ENCODE measurements at places on chromosomes 7 and 10.
A peak's percentile ranks its signal among the peaks of the same experiment; 100 is the strongest.

DNA sequence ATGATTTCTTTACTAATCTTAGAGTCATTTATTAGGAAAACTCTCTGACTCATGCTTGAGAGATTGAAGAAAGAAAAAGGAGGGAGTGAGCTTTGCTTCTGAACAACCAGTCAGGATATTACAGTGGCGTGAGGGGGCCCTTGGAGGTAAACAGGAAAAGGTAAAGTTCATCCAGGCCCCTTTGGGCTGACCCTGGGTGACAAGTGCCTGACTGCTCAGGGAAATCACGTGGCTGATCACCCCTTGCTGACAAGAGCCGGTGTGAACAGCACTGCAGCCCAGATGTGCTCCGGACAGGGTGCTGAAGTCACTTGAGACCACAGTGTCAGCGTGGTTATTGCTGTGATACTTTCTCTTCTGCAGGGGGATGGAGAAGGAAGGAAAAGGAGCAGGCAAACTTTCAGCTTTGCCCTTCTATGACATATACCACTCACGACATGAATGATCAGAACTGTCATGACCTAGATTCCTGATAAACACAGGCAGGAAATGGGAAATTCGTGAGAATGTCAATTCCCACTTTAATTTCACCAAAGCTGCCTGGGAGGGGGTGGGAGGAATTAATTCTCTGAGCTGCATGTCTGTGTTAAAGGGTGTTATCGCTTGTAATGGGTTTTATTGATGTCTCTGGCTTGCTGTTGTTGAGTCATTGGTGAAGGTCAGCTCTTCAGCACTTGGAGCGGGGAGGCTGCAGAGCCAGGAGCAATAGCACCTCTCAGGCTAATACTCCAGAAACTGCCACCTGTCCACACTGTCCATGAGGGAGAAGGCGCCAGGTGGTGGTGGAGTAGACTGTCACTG lies 139.8 kb upstream of the AOAH start:
- no peak for DNase-seq

- DNase-seq: no peak
These were observed 15.9 kb upstream of the FAM221A start for GRCh38 chr7:23664122-23664521.

- DNase-seq: peak; percentile 37
These were observed 781 bp upstream of the GRM8 start for GRCh38 chr7:127253281-127254162.

GRCh38 chr7:120860156-120860555 lies 2.2 kb upstream of the TSPAN12 start:
- DNase-seq: no peak

DNA sequence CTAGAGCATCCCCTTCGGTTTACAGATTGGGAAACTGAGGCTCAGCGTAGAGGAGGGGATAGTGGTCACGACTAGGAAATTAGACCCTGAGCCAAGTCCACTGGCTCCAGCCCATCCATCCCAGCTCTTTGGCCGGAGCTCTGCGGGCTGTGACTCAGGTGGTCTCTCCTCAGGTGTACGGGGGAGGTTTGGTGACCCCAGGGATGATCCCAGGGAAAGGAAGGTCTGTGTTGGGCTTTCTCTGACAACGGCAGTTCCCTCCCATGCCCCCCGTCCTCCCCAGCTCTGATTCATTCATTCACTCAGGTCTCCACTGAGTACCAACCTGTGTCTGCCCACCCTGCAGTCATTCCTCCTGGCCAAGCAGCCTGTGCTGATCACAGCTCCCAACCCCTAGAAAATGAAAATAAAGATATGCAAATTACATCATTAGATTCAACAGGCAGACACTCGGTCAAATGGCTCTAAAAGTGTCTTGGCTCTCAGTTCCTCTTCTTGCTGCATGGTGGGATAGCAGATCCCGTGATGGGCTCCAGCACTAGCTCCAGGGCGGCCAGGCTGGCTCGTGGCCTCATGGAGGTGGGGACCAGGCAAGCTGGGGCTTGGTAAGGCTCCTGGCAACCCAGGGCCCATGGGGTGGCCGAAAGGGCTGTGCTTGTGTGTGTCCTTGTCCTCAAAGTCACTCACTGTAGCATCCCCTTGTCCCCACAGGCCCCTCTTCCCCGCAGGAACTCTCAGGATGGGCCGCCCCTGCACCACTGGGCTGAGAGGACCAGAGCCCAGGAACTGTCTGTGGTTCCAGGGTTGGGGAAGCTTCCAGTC lies 37.8 kb downstream of the CLRN3 start:
- no peak for DNase-seq

- no peak for DNase-seq
These were observed 21.2 kb downstream of the NACAD start for GRCh38 chr7:45067582-45067981.

- DNase-seq: no peak
These were observed 19.7 kb downstream of the MET start for GRCh38 chr7:116691664-116692063.

DNA sequence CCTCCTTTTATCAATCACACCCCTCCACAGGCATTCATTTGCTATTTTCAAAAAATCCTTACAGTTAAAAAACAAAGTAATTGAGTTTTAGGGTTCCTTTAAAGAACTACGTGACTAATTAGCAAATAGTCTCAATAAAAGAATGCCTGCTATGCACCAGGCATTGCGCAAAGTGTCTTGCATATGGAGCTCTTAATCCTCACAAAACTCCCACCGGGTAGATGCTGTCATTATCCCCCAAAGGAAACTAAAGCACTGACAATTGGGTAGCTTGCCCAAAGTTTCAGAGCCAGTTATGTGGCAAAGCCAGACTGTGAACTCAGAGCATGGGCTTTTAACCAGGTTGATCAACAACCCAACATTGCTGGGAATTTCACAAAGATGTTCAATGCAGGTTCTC lies 305.7 kb downstream of the ELMO1 start:
- no peak for DNase-seq

DNA sequence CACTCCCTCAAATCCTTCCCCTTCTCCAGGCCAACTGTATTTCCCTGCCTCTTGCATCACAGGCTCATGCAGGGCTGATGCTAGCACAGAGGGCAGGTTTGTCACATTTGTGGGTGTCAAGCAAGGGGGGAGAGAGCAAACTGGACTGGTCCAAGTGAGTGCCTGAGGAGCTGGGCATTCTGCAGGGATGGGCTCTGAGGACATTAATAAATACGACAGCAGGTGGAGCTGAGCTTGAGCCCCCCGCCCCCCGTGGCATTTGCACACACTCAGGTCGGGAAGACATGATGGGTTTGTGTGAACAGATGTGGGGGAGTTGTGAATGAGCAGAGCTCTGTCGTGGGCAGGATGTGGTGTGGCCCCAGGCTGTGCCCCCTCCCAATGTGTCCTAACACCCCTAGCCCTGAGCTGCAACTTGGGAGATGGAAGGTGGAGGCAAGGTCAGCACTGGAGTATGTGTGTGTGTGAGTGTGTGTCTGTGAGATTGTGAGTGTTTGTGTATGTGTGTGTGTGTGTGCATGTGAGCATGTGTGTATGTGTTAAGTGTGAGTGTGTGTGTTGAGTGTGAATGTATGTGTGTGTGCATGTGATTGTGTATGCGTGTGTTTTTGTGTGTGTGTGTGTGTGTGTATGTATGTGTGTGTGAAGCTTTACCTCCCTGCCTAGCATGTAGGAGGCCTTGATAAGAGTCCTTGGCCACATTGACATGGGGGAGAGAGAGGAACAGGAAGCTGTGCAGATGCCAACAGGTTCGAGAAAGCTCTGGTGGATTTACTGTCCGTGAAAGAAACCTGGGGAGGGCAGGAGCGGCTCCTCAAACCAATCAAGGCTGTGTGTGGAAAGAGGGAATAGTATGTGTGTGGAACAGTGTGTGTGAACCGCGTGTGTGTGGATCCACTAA lies 9.1 kb downstream of the RASSF4 start:
- no peak for DNase-seq

DNA sequence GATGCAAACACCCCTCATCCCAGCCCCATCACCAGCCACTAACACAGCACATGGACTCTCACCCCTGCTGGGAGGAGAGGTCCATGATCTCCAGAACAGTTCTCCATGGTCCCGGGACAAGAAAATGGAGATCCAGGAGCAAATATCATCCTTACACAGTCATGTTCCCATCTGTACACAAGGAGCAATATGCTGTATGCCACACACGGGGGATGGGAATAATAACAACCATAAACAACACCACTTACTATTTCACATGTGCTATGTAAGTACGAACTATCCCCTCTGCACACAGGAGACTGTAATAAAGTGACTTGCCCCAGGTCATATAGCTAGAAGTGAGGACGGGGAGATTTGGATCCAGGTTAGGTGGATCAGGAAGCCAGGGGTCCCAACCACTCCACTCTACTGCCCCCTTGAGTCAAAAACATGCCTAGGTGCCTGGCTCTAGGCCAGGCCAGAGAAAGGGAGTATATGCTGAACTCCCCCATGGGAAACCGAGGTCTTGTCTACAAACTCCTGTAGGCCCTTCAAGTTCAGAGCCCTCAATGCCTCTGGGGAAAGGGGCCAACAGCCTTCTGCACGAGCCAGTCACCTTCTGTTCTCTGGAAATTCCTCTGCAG lies 34.1 kb downstream of the LRRC20 start:
- DNase-seq: no peak

All from DMS79 (cell line).